ENCODE measurements at places on chromosomes 2 and 18.
A peak's percentile ranks its signal among the peaks of the same experiment; 100 is the strongest.

- no peak for DNase-seq
These were observed 5.8 kb downstream of the FZD7 start for GRCh38 chr2:202039278-202040078.

GRCh38 chr2:10036095-10036884 is 7.1 kb upstream of the KLF11 start:
- DNase-seq, result peak; percentile 22

DNA sequence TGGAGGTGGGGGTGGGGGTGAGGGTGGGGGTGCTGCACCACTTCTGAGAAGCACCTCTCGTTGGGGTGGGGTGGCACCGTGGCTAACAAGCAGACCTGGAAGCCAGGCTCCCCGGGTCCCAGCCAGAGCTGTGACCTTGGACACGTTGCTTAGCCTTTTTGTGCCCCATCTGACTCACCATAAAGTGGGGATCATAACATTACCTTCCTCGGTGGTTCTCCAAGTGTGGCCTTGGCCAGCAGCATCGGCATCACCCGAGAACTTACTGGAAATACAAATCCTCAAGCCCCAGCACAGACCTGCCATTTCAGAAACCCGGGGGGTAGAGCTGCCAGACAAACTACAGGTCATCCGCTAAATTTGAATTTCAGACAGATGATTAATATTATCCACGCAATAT is 58.7 kb upstream of the SLC66A3 start:
- DNase-seq, result no peak

DNA sequence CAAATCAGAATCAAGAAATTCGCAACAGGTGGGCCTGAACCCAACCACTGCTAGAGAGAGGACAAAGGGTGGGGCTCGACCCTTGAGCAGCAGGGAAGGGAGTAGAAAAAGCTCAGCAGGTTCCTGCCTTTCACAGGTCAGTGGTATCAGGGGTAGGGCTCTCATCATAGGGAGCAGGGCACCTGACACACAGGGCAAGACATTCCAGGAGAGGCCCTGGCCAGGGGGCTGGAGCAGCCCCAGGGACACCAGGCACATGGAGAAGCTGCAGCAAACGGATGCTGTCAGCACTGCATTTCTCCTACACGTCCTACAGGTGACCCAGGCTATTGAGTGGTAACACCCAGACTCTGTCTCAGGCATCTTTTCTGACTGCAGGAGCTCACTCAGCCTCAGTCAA is 17.2 kb upstream of the MLPH start:
- no peak for DNase-seq

GRCh38 chr2:27721335-27721734 is 50.2 kb upstream of the MRPL33 start:
- no peak for DNase-seq

DNA sequence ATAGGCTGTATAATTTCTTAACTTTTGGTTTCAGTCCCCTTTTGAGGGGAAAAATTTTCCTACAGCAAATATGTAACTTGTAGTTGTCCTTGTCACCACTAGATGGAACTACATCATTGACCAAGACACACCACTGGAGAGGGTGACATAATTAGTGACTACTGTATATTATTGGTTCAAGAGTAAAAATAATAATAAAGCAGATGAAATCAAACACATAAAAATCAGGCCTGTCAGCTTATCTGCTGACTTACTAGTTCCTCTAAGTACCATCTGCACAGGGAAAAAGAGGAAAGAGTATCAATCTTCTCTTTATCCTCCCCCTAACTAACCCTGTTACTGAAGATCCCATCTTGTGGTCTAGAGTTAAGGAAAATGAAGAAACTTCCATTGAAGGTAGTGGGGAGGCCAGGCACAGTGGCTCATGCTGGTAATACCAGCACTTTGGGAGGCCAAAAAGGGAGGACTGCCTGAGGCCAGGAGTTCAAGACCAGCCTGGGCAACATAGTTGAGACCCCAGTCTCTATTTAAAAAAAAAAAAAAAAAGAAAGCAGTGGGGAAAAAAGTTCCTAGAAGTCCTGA is 29.6 kb upstream of the ENOSF1 start:
- DNase-seq, result no peak

GRCh38 chr18:79933765-79934164 is 17.7 kb downstream of the SLC66A2 start:
- DNase-seq, result no peak

DNA sequence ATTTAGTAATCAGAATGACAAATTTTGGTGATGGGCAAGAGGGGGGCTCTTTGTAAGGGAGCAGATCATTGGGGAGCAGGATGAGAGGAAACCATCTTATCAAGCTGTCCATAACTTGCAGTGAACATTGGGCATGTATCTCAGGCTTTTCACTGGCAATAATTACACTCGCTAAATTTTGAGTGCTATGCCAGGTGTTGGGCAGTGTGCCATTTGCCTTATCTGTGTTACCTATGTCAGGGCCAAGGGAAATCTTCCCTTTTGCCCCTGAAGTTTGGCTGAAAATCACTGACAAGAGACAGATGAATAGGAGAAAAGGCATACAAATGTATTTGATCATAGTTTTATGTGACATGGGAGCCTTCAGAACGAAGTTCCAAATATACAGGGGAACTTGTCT is 39.0 kb downstream of the NOSTRIN start:
- no peak for DNase-seq

DNA sequence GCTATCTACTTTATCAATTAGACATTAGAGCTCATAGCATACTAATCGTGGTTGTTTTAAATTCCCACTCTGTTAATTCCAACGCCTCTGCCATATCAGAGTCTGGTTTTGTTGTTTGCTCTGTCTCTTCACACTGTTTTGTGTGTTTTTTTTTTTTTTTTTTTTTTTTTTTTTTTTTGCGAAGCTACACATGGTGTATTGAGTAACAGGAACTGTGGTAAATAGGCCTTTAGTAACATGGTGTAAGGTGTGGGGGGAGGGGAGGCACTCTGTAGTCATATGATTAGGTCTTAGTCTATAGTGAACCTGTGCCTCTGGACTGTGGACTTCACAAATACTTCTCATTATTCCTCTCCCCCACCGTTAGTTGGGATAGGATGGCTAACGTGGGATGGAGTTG is 370.7 kb upstream of the RAB12 start:
- DNase-seq, result no peak

GRCh38 chr2:179340678-179341077 is 76.0 kb upstream of the SESTD1 start:
- no peak for DNase-seq
